ENCODE measurements at places on chromosomes 2 and 18. TPM values are rescaled to one million over a fixed set of nuclear protein-coding genes. Genes with fewer than 3 reads are reported as not detected.

DNA sequence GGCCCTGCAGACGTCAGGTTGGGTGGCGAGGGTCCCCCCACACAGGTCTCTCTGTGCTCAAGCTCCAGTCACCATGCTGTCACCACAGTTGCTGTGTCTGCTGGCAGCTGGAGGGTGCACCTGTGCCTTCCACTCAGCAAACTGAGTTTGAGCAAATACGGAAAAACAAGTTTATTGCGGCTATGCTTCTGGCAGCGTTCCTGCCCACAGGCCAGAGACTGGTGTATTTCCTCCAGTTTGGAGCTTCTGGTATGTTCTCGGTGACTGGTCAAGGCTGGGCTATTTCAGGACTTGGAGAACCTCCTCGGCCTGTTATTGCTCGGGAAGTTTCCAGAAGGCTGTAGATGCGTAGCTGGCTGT, 132.6 kb downstream of the SEPTIN10 start:
- DNase-seq, result no peak

Gene VSNL1
- not detected for total RNA-seq

GRCh38 chr2:228669690-228670089, 488.2 kb upstream of the SPHKAP start:
- no peak for DNase-seq

DNA sequence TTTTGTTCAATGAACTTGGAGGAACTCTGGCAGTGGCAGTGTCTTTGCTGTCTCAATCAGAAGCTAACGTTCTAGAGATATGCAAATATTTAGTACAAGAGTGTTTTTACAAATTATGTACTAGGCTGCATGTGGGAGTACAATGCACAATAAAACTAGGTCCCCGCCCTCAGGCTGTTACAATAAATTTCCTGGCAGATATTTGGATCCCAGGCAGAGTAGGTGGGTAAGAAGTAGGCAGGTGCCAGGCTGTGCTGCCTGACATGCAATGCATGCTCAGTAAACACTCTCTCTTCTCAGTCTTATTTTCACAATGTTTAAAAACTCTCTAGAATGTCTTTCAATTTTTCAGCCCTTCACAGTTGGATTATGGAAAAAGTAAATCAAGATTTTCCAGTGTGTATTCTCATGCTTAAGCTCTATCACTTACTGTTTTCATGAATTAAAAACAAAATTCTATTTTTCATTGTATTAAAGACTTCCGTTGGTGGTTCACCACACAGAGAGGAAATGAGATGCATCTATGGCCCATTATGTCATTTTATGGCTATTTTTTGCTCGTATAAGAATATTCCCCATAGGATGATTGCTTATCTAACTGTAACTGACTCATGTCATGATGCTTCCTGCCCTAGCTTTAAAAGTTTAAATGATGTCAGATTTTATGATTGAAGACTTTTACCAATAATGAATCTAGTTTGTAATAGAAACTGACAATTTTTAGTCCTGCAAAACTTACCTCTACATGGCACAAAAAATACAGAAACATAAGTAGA, 346.1 kb downstream of the RND3 start:
- DNase-seq, result no peak

Gene NCKAP1
- 207 TPM for total RNA-seq

DNA sequence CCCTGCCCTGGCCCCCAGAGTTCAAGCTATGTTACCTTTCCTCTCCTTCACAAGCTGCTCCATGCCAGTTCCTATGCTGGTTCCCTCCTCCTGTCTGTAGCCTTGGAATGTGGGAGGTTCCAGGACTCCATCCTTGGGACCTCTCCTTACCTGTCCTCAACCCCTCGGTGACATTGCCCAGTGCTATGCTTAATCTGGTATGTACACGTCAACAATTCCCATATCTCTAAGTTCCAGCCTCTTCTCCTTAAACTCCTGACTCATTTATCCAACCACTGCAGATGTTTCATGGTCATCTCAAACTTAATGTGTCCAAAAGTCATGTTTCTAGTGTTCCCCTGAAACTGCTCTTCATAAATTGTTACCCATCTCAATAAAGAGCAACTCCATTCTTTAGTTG, 160.8 kb downstream of the TNS1 start:
- DNase-seq, result no peak

Gene REG3A
- total RNA-seq, result 4.1 TPM

Gene G6PC2
- total RNA-seq, result 0.23 TPM

Gene TEX261
- total RNA-seq, result 58.1 TPM

DNA sequence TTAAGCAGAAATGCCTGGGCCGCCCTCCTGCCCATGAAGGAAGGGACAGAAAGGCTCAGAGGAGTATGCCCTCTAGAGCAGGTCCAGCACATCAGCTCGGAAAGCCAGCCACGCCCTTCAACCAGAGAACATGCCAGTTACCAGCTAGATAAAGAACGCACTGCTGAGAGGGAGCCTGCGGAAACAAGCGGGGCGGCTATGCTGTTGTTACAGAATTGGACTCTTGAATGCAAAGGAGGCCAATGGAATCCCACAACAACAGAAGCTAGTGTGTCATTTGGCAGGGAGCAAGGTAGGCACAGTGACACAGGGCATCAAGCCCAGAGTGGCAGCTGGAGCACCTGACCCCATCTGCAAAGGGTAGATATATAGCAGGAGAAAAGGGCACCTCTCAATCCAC, 242.9 kb upstream of the ID2 start:
- no peak for DNase-seq

GRCh38 chr2:60002183-60002867, 551.1 kb downstream of the BCL11A start:
- no peak for DNase-seq

GRCh38 chr2:86631846-86632485, 8.3 kb upstream of the RNF103 start:
- DNase-seq, result no peak

Gene EPB41L3
- 116 TPM for total RNA-seq

Gene NABP1
- total RNA-seq, result 74.4 TPM

Gene DNAH7
- 0.71 TPM for total RNA-seq

GRCh38 chr18:45361125-45361851, 254.0 kb upstream of the SLC14A2 start:
- no peak for DNase-seq

Gene PTPN4
- total RNA-seq, result 20.4 TPM

Gene PPP1R1C
- 0.81 TPM for total RNA-seq

DNA sequence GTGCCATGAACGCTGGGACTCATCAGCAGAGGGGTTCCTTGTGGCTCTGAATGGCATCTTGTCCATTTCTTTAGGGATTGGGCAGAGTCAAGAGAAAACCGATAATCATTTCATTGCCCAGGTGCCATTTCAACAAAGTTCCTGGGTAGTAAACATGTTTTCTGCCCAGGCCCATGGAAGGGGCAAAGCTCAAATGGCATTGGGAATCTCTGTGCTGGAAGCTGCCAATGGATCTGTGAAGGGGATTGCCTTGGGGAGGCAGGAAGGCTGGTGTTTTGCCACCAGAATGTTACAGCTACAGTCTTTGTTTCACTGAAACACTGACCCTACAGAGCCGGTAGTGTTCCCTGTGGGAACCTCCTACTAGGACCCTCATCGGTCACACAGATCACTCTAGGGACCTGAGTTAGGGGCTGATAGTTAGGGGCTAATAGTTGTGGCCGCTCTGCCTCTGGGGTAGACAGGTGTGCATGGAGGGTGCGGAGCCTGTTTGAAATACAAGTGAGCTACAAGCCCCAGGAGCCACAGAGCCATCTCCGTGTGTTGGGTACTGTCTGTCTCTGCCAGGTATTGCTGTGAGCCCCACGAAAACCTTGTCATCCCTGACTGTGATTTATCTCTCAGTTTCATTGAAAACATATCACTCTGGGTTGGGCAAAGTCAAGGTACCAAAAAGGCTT, 224.4 kb upstream of the COPS8 start:
- DNase-seq, result no peak

GRCh38 chr2:117273009-117273671, 541.4 kb upstream of the DDX18 start:
- DNase-seq, result no peak

Gene INHA
- total RNA-seq, result 0.51 TPM

DNA sequence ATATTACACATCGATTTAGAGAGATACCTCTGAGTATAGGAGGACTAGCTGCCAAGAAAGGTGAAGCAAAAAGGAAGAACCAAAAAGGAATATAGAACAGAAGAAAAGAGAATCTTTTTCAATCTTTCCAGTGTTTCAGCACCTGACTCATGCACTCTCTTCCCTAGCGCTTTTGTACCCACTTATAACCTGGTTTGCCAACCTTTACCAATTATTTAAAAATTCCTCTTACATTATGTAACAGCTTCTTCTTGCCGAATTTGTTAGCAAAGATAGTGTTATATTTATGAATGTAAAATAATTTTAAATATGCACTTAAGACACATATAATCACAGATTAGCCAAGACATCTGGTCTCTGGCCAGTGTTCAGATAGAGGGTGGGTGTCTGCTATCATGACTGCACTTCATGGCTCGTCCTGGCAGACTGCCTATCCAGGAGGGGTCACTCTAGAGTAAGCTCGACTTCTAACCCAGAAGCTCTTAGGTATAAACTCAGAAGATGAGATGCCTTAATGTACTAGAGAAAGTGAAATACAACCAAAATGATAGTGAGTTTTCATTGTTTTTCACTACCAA, 122.9 kb downstream of the ATAD2B start:
- no peak for DNase-seq

- no peak for DNase-seq
These were observed 88.5 kb downstream of the SH3RF3 start for GRCh38 chr2:109217362-109218086.

DNA sequence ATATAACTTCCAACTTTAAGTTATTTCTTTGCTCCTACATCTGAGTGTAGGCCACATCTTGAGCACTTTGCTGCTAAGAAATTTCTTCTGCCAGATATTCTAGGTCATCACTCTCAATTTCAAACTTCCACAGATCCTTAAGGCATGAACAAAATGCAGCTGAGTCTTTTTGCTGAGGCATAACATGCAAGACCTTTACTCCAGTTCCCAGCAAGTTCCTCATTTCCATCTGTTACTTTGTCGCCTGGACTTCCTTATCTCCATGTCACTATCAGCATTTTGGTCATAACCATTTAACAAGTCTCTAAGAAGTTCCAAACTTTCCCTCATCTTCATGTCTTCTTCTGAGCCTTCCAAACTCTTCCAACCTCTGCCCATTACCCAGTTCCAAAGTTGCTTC, 1077.3 kb upstream of the TMEFF2 start:
- DNase-seq, result no peak

GRCh38 chr2:48127612-48128191, 221.4 kb upstream of the FBXO11 start:
- no peak for DNase-seq

- DNase-seq, result no peak
These were observed 60.4 kb upstream of the SOS1 start for GRCh38 chr2:39181297-39181696.

GRCh38 chr2:20723543-20723942, 56.6 kb downstream of the GDF7 start:
- no peak for DNase-seq

DNA sequence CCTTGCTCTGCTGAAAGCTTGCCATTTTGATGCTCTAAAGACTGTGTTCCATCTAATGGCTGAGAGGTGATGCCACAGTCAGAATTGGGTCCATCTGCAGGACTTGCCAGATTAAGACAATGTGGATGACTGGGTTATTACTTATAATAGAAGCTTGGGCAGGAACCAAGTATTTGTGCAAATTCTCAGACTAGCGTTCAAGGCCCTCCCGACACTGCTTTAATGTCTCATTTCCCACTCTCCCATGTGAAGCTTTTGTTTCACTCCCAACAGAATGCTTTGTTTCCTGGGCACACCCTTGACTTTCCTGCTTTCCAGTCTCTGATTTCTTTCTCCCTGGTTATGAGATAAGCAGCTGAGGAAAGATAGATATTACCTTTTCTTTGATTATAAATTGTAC, 215.8 kb downstream of the KCNS3 start:
- DNase-seq, result no peak

Gene ANKRD23
- total RNA-seq, result 4.6 TPM

Gene TMEFF2
- 0.12 TPM for total RNA-seq

- DNase-seq, result no peak
These were observed 40.0 kb downstream of the MARCO start for GRCh38 chr2:118982039-118982438.

DNA sequence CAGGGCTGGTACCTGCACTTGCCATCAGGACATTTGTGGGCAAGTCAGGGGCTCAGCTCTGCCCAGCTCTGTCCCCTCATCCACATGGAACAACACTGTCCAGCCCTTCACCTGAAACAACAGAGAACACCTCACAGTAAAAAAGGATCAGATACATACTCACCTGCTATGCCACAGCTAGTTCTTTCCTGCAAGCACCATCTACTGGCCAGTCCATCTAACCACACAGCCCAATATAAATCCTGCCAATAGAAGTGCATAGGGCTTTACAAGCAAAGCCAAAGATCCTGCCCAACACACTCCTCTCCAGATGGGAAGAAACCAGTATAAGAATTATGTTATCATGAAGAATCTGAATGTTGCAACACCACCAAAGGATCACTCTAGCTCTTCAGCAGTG, 52.2 kb upstream of the GALNT13 start:
- DNase-seq, result no peak

Gene STAT1
- total RNA-seq, result 69.1 TPM

DNA sequence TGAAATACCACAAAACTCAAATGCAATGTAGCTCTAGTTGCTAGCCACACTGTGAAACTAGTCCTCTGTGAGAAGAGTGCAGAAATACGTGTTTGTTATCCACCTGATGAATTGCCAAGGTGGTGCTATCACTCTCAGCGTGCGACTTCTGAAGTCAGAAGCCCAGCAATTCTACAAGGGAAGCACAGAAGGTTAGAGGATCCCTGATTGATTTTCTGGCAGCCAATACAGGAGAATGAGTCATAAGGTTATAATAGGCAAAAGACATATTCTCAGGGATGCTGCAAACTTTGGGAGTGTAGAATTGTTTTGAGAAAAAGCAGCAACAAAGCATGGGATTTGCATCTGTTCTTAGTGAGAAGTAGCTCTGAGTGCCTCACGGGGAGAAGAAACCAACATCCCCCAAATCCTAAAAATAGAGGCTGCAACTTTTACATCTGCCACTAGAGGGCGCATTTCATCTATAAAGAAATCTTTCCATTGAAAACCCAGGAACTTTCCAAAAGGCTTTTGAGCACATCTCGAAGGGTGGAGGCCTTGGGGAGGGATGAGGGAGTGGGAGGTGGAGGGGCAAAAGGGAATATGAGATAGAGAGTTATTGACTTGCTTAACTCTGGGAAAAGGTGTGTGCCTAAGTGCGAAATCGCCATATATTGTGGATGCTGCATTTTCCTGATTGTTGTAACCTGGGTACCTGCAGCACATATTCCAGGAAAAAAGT, 78.0 kb downstream of the TMEM182 start:
- no peak for DNase-seq

DNA sequence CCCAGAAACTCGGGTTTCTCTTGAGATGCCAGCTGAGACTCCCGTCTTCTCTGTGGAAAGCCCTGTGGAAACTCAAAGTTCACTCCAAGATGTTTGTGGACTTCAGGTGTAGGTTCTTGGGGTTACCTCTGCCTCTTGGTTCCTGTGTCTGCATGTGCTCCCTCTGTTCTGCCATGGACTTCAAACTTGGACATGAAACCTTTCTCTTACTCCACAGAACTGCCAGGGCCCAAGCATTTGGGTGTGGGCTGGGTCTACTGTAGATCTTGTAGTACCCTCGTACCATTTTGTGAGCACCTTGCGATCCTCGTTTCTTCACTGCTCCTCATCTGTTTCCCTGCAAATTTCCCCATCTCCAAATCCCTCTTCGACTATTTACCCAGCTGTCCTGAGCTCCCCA, 175.5 kb downstream of the HAUS1 start:
- no peak for DNase-seq

GRCh38 chr2:96554293-96555145, 18.0 kb downstream of the ARID5A start:
- DNase-seq, result peak; percentile 92

Data from aorta (tissue), 5 donors.